Stimulated activated CD4-positive, alpha-beta T cell treated with anti-CD3 and anti-CD28 coated beads, Interleukin-2, amount 100 ng/mL, for 48 hours (primary cell): ENCODE measurements at places on chromosomes 16 and 17.

- no peak for DNase-seq
Measured at GRCh38 chr16:68526143-68526781, 12.8 kb upstream of the ZFP90 start.

DNA sequence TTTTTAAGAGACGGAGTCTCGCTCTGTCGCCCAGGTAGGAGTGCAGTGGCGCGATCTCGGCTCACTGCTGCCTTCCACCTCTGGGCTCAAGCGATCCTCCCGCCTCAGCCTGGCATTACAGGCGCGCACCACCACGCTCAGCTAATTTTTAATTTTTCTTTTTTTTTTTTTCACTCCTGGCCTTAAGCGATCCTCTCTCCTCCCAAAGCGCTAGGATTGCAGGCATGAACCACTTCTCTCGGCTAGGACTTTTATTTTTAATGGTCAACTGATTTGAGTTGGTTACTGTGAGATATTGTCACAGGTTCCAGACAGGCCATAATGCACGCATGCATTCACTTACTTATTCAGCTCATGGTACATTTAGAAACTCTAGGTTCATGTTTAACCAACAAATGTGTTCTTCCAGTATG lies 888 bp downstream of the PIGW start:
- DNase-seq = no peak

DNA sequence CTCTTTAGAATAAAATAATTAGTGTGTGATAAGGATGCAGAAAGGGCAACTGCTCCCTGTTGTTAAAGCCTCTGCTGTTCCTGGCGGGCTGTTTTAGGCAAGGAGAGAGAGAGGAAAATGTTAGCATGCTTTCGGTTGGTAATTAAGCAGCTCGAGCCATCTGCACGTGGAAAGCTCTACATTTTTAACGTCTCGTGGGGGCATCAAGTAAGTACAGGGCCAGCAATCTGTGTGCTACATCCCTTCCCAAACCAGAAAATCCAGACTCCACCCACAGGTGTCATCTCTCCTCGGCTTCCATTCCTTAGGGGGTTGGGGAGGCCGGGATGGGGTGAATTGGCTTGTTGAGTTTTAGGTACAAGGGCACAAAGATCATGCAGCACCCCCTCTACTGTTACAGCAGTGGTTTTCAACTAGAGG lies 62.4 kb upstream of the MARCHF10 start:
- DNase-seq = no peak

DNA sequence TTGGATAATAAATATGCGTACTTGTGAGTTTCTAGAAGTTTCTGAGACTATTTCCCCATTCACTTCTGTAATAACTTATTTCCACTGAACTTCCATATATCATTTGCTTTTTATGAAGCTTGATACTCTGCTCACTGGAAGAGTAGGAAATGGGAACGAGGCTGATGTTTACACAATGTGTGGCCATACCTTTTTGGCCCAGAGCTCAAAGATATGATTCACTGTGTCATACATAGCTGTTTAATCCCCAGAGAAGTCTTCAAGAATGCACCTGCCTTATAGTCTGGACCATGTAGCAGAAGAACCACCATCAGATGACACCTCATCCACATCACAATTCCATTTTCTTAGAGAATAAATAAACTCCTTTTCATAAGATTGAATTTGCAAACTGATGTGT lies 40.3 kb upstream of the TEKT3 start:
- DNase-seq = no peak

DNA sequence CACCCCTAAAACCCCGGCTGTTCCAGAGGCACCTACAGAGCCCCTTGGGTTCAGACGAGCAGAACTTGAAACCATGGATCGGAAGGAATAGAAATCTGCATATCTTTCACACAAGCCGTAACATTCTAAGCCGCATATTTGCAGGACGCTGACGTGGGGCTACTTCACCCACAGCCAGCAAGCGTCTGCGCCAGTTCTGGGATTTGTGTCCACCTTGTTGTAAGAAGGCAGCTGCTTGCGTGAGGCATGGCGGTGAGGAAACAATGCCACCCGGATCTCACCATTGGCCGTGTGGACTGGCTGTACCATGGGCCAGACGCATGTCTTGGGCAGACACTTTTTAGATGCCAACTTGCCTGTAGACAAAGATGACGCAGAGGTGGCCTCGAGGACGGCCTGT lies 34.5 kb downstream of the TNFRSF13B start:
- no peak for DNase-seq

DNA sequence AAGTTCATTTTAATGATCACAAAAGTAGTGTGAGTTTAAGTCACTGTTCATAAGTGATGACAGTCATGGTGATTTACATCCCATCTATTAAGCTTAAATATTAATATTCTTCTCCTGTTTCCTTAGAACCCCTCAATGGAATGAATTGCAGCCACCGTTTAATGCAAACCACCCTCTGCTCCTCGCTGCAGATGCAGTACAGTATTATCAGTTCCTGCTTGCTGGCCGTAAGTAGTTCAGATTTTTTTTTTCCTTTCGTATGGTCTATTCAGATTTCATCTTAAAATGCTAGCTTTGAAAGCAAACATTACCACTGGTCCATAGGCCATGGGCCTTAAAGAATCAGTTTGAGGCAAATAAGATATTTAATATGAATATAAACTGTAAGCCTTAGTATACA lies 359.0 kb upstream of the TBX2 start:
- no peak for DNase-seq

- no peak for DNase-seq
Measured at GRCh38 chr16:85753976-85754375, 3.1 kb upstream of the C16orf74 start.

GRCh38 chr17:59423903-59424302 lies 92.4 kb downstream of the YPEL2 start:
- DNase-seq = no peak

GRCh38 chr17:8861495-8862181 lies 5.8 kb downstream of the PIK3R6 start:
- DNase-seq = no peak

GRCh38 chr17:55830699-55831471 lies 80.0 kb downstream of the PCTP start:
- DNase-seq = no peak

- no peak for DNase-seq
Measured at GRCh38 chr17:13777003-13777402, 175.3 kb upstream of the HS3ST3A1 start.

DNA sequence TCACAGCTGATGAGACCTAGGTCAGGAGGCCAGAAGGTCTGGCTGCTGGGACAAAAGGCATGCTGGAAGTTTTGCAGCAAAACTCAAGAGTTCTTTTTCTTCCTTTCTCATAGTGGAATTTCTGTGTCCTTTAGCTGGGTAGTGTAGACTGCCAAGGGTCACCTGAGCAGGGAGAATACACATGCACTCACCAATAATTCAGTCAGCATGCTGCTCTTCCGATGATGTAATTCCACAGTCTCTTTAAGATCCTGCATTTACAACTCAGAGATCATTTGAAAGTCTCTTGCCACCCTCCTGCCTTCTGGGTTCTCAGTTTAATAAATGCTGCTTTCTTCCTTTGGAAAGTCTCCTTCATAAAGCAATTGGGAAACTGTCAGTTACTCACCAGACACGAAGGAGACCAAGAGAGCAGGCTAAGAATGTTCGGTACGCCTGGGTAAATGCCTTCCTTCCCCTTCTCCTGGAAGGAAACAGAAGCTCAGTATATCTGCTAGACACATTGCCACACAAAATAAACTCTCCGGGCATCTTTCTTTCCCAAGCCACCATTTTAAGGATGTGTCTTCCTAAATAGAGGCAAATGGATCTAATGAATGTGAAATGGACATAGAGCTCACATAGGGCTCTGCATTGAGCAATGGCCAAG lies 473.1 kb downstream of the GRIN2A start:
- no peak for DNase-seq

- no peak for DNase-seq
Measured at GRCh38 chr16:66678337-66678736, 18.2 kb downstream of the CMTM4 start.

DNA sequence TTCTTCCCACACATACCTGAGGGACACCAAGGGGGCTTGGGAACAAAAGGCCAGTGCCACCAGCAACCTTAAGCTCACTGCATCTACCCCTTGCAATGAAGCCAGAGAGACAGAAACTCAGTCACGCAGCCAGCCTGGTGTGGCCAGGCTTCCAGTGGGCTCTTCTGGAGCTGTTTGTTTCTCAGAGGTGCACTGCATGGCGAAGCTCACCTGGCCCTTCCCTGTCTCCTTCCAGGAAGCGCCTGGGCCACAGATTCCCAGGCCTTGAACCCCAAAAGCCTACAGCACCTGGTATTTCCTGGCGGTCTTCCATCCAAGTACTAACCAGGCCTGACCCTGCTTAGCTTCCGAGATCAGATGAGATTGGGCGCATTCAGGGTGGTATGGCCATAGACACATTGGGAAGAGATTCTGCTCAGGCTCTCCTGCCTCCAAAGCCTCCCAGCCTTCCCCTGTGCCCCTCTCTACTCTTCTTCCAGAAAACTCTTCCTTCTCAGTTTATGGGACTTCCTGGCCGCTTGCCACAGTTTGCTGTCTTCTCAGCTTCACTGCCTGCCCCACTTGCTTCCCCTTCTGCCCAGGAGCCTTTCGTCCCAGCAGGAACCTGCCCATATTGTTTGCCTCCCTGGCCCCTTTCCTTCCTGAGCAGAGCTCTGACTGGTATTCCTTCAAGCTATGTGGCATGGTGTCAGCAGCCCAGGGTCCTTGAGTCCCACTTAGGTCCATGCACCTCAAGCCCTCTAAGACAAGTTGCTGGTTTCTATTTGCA lies 1.6 kb downstream of the CISD3 start:
- no peak for DNase-seq

GRCh38 chr17:1446201-1446600 lies 9.8 kb downstream of the CRK start:
- no peak for DNase-seq

GRCh38 chr16:86987746-86988670 lies 329.2 kb downstream of the C16orf95 start:
- no peak for DNase-seq

GRCh38 chr16:23538919-23539278 lies 18.3 kb downstream of the EARS2 start:
- no peak for DNase-seq

- no peak for DNase-seq
Measured at GRCh38 chr17:64964796-64965195, 45.5 kb upstream of the LRRC37A3 start.

DNA sequence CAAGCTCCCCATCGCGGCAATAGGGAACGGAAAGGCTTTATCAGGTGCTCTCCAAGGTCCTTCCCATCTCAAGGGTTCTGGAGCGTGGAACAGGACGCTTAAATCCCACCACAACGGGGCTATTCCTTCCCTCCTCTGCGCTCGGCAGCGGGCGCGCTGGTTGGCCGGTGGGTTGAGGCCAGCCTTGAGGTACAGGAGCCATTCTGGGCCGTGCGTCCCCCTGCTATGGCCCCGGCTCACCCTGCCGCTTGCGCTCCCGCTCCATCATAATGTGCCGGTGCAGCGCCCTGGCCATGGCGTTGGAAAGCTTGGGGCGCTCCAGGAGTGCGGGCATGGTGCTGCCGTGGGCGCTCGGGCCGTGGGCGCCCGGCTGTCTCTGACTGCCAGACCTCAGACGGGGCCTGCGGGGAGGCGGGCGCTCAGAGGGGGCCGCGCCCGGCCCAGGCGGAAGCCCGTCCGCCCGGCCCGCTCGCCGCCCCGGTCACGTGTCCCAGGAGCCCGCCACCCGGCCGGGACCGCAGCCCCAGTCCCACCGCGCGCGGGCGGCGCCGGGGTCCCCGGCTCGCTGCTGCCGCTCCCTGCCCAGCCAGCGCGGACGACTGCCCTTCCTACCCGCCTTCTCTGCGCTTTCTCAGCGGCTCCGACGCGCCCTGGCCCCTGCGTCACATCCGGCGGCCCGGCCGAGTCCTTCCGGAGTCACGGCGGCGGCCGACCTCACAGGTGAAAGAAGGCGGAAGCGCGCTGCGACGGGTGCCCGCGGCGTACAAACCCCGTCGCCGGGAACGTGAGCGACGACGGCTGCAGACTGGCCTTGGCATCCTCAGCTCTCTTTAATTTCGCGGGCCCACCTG lies at the start of gene GPS2:
Gene GPS2, minus strand, starts transcription at position 642 of the 851 bp plus-strand sequence. Its CDS starts 308 bp downstream, at position 334.
- peak; percentile 95 for DNase-seq

DNA sequence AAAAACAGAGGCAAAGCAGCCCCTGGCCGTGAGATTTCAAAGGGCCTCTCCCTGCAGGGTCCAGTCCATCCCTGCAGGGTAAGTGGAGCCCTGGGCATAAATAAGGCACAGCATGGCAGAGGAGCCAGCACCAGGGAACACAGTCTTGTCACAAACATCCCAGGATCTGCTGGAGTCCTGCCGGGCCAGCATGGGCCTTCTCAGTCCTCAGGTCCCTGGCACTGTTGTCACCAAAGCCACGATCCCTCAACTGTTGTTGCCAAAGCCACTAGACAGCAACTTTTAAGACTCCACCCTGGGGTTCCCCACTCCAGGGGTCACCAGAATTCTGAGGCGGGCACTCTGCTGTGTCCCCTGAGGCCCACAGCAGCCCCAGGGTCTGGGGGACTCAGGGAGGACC lies 47.8 kb upstream of the BAHCC1 start:
- DNase-seq = no peak

DNA sequence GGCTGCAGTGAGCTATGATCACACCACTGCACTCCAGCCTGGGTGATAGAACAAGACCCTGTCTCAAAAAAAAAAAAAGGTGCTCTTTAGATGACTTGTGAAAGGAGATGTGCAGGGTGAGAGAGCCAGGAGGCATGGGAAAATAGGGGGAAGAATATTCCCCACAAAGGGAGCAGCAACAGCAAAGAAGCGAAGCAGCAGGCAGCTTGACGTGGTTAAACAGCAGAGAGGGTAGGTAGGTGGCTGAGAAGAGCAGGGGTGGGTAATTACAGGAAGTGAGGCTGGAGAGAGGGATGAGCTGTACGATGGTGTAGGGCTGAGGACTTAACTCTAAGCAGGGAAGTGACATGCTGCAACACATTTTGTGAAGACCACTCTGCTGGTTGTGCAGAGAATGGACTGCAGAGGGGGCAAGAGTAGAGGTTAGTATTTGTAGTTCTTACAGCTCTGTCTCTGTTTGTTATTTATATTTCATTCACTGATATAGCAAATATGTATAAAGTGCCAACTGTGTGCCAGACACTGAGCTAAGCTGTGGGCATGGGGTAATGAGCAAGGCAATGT lies 1.6 kb downstream of the HEATR3 start:
- DNase-seq = peak; percentile 6

GRCh38 chr16:89672177-89672941 lies 14.1 kb upstream of the CDK10 start:
- DNase-seq = no peak

GRCh38 chr17:55321427-55322060 lies 56.8 kb downstream of the HLF start:
- DNase-seq = no peak

- no peak for DNase-seq
Measured at GRCh38 chr16:28009586-28010373, 53.7 kb downstream of the GSG1L start.
